ENCODE measurements at places on chromosomes 12 and 14.

GRCh38 chr14:75022655-75023054 is 19.9 kb downstream of the EIF2B2 start:
- ATAC-seq, result no peak

DNA sequence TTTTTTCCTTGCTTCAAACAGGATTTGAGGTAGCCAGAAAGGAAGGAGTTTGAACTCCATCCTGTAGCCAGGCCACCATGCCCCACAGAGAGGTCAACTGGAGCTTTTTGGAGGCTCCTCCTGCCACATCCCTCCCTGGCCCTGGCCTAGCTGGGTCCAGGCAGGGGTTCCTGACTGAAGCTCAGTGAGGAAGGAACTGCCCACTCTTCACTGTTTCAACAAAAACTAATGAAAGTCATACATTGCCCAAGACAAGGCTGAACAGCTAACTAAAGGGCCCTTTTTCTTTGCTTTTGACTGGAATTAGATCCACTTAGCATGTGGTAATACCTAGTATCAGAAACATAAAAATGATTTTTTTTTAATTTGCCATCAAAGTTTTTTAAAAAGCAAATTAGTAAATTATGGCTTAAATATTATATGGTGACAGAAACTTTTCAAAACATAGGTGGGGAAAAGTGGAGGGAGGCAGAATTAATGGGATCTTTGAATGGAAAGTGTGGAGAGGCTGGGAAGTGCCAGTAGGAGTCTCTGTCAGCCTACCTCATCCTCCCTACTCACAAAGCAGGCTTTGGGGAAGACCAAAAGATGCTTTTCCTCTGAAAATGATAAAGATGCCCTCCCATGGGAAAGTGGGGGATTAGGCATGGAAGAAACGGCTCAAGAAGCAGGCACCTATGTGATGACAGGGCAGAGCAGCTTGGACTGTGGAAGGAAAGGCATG is 22.0 kb downstream of the PLEK2 start:
- ATAC-seq, result no peak

DNA sequence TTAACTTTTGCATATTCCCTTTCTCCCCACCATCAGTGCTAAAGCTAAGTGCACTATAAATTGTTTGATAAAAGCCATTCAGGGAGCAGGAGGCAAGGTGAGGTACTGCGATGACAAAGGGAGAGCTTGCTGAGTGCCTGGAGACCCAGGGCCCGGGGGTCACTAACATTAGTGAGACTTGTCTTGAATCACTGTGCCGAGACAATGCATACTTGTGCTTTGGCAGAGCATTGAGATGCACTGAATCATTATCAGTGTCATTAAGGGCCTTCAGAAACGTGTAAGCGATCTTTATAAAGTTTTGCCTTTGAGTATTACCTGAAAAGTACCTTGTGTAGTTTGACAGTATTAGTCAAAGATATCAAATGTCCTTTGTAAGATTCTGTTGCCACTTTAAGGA is 447.5 kb downstream of the PCNX1 start:
- no peak for ATAC-seq

- no peak for ATAC-seq
These were observed 186.1 kb upstream of the EEA1 start for GRCh38 chr12:93115198-93115601.

GRCh38 chr12:16148938-16149337 is 128.5 kb downstream of the SLC15A5 start:
- ATAC-seq, result no peak

DNA sequence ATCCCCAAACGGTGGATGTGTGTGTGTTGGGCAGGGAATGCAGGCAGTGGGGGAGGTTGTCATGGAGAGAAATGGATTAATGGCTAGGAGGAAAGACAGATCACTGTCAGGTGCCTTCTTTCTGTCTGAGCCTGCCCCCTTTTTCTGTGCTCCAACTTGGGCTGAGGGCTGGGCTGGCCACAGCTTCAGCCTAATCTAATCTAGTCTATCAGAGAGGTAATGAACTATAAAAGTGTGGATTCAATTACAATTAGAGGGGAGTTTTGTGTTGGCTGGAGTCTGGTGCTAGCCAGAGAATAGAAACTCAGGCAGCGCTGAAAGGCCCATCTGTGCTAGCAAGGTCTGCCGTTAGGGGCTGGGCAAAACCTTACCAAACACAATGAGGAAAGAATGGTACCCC is 41.2 kb downstream of the NEUROD4 start:
- no peak for ATAC-seq

DNA sequence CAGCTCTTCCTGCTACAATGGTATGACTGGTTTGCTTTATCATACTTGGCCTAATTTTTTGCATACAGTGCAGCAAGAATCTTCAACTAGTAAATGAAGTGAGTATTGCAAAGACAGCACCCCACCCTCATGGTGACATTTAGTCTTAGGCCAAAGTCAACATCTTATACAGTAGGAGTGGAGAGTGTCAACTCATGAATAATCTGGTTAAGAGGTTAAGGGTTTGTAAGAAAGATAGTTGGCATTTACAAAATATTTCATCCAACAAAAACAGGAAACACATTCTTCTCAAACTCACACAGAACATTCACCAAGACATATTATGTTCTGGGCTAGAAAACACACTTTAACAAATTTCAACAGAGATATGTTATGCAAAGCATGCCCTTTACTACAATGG is 2.2 kb upstream of the OAS1 start:
- no peak for ATAC-seq

- no peak for ATAC-seq
These were observed 34.6 kb downstream of the P2RX7 start for GRCh38 chr12:121167232-121167820.

DNA sequence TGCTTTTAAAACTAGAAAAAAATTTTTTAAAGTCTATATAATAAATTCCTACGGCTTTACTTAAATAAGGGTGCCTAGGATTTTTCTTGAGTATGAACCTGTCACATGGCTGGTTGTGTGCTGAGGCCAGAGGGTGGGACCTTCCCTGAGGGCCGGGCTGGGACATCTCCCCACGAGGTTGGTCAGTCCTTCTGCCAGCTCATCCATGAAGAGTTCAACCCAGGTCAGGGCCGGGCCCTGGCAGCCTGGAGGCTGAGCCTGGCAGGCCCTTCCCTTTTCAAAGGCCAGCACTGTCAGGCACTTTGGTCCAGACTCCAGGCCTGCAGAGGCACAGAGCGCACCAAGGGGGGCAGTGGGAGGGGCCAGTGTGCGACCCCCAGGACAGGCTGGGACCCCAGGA is 31.7 kb downstream of the TNFAIP2 start:
- no peak for ATAC-seq

DNA sequence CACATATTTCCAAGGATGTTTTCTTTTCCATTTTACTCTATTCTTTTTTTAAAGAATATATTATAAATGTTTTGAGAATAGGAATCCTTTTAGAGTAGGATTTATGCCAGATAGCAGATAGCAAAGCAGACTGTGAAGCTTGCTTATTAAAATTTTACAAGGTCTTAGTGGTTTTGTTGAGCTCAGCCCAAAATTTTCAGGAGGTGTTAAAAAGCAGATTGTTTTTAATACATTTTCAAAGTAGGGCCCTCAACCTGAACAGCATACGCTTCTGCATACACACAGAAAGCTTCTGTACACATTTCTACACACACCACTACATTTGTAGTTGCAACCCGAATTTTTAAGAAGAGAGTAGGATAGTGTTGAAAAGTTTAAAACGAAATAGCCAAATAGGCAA is 151.0 kb downstream of the EPS8 start:
- no peak for ATAC-seq

DNA sequence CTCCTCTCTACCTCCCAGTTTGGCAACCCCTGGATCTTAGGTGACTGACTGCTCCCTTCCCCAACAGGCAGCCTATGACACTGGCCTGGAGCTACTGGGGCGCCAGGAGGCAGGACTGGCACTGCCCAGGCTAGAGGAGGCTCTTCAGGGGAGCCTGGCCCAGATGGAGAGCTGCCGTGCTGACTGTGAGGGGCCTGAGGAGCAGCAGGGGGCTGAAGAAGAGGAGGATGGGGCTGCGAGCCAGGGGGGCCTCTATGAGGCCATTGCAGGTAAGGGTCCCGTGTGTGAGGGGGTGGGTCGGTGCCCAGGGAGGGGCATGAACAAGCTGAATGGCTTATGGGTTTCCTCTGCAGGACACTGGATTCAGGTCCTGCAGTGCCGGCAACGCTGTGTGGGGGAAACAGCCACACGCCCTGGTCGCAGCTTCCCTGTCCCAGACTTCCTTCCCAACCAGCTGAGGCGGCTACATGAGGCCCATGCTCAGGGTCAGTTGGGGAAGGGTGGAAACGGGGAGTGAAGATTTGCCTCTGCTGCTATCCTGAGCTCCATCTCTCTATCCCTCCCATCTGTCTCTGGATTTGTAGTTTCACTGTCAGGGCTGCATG is 2.2 kb downstream of the P3H3 start:
- ATAC-seq, result no peak

GRCh38 chr12:76628745-76629144 is 69.2 kb upstream of the OSBPL8 start:
- no peak for ATAC-seq

GRCh38 chr14:93023802-93024434 is 91.8 kb downstream of the ITPK1 start:
- no peak for ATAC-seq

- no peak for ATAC-seq
These were observed 97.8 kb downstream of the SPTSSA start for GRCh38 chr14:34364201-34364600.

- ATAC-seq, result no peak
These were observed 65.4 kb upstream of the AMIGO2 start for GRCh38 chr12:47145188-47145587.

GRCh38 chr12:63882844-63883243 is 38.3 kb downstream of the SRGAP1 start:
- no peak for ATAC-seq

- ATAC-seq, result peak; percentile 60
These were observed 694 bp upstream of the DIABLO start for GRCh38 chr12:122226366-122227125.

DNA sequence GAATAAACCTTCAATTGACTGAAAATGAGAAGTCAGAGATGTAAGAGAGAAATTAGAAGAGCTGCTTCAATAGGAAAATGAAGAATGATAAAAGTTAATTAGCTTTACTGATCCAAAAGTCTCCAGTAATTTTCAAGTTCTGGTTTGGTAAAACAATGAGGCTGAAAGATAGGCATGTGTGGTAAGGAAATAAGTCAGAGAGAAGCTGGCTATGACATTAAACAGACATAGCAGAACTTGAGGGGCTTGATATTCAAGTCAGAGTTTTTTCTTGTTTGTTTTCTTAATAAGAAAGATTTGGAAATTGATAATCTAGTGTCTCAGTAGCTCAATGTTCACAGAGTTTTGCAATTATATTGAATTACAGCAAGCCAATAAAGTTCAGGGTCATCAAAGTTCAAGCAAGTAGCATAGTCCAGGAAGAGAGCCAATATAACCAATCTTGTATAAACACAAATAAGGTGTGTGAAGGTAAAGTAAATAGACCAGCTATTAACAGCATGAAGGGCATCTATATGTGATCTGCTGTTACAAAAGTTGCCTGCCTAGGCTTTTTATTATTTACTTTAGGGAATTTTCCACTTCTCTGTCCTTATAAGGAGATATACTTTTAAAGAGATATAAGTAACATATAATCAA is 1111.5 kb downstream of the TRHDE start:
- no peak for ATAC-seq

DNA sequence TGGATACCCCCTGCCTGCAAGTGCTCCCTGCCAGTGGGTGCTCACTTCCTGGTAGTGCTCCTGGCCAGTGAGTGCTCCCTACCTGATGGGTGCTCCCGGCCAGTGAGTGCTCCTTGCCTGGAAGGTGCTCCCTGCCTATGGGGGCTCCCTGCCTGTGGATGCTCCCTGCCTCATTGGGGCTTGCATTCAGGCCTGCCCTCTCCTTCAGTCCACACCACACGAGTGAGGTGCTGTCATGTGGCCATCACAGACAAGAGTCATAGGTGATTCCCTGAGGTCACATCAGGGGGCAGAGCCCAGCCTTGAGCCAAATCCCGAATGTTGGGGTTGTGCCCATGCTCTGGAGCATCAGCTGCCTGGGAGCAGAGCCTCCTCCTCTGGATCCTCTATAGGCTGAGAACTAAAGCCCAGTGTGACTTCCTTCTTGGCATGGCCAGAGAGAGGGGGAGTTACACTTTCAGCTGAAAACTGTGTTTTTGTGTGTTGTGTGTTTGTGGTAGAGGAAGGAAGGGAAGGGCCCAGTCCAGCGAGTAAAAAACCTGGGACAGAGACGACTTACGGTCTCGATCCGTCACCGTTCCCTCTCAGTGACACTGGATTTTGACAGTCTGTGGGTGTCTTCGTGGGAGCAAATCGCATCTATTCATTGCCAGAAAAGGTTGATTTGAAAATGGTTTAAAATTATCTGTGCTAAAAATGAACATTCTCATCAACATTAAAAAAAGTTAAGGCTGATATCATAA is 136.0 kb downstream of the ADGRD1 start:
- no peak for ATAC-seq

- ATAC-seq, result no peak
These were observed 4.0 kb downstream of the TRIP11 start for GRCh38 chr14:92035890-92036289.

GRCh38 chr14:23228812-23229211 is 8.9 kb upstream of the RNF212B start:
- no peak for ATAC-seq

GRCh38 chr12:57239587-57240065 is 10.1 kb downstream of the SHMT2 start:
- peak; percentile 0 for ATAC-seq

- peak; percentile 95 for ATAC-seq
These were observed 161.3 kb upstream of the IFNG-AS1 start for GRCh38 chr12:67827820-67828383.

GRCh38 chr12:89947437-89948270 is 239.0 kb upstream of the ATP2B1 start:
- peak; percentile 50 for ATAC-seq

DNA sequence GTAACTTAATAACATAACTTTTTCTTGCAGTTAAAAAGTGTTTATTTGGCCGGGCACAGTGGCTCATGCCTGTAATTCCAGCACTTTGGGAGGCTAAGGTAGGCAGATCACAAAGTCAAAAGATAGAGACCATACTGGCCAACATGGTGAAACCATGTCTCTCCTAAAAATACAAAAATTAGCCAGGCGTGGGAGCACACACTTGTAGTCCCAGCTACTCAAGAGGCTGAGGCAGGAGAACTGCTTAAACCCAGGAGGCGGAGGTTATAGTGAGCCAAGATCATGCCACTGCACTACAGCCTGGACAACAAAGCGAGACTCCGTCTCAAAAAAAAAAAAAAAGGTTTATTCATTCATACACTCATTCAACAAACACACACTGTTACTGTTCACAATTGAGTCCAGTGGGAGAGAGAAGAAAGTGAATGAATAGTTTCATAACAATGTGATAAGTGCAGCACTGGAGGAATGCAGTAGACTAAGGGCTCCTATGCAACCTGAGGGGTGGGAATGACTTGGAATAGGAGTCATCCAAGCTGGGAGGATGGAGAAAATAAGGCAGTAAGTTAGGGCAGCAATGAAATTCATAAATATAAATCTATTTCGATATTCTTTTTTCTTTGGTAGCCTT is 19.8 kb downstream of the DAD1 start:
- ATAC-seq, result no peak

GRCh38 chr14:34250959-34251358 is 211.1 kb downstream of the SPTSSA start:
- no peak for ATAC-seq

DNA sequence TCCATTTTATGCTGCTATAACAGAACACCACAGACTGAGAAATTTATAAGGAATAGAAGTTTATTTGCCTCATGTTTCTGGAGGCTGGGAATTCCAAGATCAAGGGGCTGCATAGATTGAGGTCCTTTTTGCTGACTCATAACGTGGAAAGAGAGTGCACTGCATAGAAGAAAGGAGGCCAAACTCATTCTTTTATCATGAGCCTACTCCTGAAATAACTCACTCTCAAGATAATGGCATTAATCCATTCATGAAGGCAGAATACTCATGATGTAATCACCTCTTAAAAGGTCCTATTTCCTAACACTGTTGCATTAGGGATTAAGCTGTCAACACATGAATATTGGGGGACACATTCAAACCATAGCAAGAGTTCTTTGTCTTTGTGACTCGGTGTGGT is 60.0 kb upstream of the FBXO33 start:
- ATAC-seq, result no peak

Measured in activated CD4-positive, CD25-positive, alpha-beta regulatory T cell treated with anti-CD3 and anti-CD28 coated beads, Interleukin-2, amount 50 U/mL, for 24 hours (primary cell).